ENCODE measurements at places on chromosomes 2 and 18.

- no peak for DNase-seq
Measured at GRCh38 chr2:239305771-239306170, 95.0 kb downstream of the HDAC4 start.

DNA sequence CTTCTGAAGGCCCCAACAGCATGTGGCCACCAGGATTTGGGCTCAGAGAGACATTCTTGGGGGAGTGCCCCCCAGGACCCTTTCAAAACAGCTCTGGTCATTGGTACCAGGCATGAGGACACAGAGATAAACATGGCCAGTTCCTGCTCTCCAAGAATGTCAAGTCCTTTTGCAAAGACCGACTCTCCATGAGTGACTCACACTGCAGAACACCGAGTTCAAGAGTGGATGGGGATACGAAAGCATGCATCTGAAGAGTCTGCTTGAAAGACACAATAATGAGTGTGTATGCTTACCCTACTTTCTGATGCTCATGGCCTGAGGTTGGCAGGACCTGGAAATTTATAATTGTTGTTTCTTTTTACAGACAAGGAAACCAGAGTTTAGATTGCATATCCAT is 450.6 kb downstream of the TSN start:
- DNase-seq, result no peak

DNA sequence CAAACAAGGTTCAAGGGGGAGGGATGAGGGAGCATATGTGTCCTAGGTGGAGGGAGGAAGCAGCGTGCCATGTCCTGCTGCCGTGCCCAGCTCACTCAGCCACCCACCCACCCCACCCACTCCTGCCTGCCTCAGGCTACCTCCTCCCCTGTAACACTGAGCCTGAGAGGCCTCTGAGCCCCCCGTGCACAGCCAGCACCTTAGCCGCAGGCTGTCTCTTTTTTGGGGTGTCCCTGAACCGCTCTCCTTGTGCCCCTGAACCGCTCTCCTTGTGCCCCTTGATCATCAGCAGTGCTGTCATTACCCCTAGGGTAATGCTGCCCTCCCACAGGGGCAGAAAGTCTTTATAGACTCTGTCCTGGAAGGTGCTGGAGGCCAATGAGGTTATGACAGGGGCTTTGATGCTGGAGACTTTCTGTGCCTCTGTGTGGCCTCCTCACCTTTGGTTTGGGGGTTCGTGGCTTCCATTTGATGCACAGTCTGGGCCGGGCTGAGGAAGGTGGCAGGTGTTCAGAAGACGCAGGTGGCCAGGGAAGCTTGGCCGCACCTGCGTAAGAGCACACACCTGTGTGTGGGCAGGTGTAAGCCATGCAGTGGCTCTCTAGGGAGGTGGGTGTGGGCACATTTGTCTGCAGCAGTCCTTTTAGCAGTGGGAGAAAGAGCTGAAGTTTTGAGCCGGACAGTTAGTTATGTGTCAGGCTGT is 140.0 kb downstream of the SEPTIN10 start:
- no peak for DNase-seq

DNA sequence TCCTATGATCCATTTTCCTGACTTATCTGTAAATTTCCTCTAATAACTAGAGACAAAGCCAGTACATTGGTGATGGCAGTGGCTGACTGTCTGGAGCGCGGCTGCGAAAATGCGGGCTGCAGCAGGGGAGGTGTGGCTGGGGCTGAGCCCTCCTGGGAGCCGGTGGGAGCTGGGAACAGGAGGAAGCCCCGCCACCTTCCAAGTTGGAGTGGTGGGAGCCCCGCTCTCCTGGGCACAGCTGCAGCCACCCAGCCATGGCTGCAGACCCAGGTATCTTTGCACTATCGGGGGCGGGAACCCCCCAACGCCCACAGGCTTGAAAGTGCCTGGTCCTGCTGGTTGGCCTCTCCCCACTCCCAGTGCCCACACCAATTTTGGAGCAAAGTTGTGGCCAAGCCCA is 633.0 kb upstream of the TMEFF2 start:
- no peak for DNase-seq

GRCh38 chr18:74284191-74284979 is 7.4 kb downstream of the CYB5A start:
- DNase-seq, result no peak

GRCh38 chr2:234993541-234993981 is 41.7 kb downstream of the SH3BP4 start:
- DNase-seq, result no peak

DNA sequence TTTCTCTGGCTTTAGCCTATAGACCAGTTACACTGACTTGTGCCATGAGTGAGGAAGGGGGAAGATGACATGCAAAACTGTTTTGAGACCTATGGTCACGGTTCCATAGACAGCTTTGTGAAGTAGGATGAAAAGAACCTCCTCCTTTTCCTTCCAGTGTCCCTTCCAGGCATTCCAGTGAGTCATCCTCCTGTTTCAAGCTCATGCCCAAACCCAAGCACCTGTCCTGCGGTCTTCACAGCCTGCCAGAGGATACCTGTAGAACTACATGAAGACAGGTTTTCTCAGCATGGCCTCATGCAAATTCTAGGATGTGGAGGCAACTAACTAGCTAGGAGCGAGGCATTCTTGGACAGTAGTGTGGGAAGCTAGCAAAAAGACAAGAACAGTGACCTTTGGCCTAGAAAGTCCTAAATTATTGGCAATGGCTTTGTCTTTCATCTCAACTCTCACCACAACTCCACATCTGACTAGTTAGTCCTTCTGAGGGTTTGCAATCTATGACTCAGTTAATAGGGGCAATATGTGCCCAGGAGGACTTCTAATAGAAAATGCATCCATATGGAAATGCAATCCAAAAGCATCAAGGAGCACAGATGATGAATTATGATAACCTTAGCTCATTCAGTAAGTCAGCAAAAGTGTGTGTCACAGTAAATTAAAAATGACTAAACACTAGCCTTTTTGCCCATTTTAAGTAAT is 154.7 kb downstream of the RBM43 start:
- DNase-seq, result no peak

- no peak for DNase-seq
Measured at GRCh38 chr2:193783681-193784080, 1588.9 kb upstream of the TMEFF2 start.

GRCh38 chr2:57943315-57943714 is 103.3 kb upstream of the VRK2 start:
- DNase-seq, result no peak

- no peak for DNase-seq
Measured at GRCh38 chr2:207930747-207931146, 94.6 kb downstream of the PLEKHM3 start.

DNA sequence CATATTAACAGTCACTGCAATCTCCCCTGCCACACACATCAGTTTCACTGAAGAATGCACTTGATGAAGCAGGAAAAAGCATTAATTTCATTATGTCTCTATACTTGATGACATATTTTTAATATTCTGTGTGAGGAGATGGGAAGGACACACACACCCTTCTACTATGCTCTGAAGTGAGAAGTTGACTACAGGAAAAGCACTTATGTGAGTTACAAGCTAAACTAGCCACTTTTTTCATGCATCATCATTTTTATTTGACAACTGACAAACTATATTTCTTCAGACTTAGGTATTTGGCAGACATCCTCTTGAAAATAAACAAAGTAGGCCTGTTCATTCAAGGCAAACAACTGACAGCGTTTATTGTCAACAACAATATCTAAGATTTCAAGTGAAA is 150.4 kb upstream of the ID2 start:
- no peak for DNase-seq

GRCh38 chr2:120669121-120669952 is 66.3 kb upstream of the GLI2 start:
- no peak for DNase-seq

- DNase-seq, result no peak
Measured at GRCh38 chr2:95061119-95061512, 35.6 kb downstream of the MAL start.

DNA sequence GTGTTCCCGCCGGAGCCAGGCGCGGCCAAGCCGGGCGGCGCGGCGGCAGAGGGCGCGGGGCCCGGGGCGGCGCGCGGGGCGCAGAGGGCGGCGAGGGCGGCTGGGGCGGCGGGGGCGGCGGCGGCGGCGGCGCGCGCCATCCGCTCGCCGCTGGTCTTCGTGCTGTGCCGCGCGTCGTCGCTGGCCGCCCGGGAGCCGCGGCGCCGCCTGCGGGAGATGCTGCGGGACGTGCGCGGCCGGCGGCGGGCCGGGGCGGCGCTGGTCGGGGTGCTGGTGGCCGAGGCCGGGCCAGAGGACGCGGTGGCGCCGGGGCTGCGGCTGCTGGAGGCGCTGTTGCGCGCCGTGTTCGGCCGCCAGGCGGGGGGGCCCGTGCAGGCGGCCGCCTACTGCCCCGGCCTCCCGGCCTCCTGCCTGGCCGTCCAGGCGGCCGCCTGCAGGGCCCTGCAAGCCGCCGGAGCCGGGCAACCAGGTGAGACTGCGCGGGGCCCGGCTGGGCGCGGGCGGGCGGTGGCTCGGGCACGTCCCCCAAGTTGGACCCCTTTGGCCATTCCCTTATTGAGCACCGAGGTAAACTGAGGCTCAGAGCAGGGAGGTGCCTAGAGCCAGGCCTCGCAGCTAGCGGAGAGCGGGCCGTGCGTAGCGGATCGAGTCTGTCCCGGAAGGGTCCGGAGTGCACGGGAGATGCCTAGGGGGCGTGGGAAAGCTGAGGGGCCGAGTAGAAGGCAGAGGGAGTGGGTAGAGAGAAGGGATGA is 584 bp downstream of the C2orf72 start:
- no peak for DNase-seq

- DNase-seq, result no peak
Measured at GRCh38 chr18:24016643-24017042, 2.1 kb downstream of the TTC39C start.

- peak; percentile 38 for DNase-seq
Measured at GRCh38 chr2:189657867-189658266, 3.4 kb upstream of the ASNSD1 start.

All from stimulated activated CD4-positive, alpha-beta T cell treated with anti-CD3 and anti-CD28 coated beads, Interleukin-4, amount 100 ng/mL, for 4 hours (primary cell).